ENCODE measurements at places on chromosomes 2 and 18.

DNA sequence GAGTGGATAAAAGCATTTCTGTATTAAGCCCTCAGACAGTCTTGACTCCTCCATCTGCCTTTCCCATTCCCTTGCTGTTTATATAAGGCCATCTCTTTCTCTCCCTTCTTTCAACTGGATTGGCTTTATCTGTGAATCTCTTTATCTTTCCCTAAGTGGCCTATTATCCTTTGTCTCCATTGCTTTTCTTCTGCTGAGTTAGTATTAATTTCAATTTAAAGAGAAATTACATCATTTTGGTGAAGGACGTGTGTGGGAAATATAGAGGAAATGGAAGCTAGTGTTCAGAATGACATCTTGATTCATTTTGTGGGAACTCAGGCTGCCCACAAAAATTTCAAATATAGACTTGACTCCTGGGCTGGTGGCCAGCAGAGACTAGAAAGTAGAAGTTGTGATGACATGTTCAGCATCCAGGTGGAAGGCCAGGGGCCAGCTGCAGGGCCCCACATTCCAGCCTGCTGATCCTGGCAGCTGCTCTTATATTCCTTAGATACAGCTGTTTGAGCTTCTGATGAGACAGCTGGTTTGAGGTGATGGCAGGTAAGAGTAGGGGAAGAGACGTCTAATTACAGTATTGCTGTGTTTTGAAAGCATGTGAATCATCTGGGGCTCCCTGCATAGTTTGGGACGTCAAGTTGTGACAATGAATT lies 52.3 kb downstream of the DIS3L2 start:
- no peak for DNase-seq

DNA sequence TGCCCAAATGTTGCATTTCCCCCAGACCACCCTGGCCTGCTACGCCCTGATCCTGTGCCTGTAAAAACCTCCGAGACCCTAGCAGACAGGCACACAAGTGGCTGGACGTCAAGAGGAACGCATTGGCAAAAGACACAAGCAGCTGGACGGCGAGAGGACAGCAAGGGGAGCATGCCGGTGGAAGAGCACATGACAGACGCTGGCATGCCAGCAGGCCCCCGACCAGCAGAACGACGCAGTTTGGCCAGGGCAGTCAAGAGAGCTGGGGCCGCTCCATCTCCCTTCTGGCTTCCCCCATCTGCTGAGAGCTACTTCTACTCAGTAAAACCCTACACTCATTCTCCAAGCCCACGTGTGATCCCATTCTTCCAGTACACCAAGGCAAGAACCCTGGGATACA lies 42.1 kb downstream of the SAP130 start:
- no peak for DNase-seq

- DNase-seq = no peak
Observed at GRCh38 chr2:210199854-210200253, 25.4 kb downstream of the ACADL start.

GRCh38 chr2:164771897-164772296 lies 69.7 kb downstream of the COBLL1 start:
- DNase-seq = no peak

DNA sequence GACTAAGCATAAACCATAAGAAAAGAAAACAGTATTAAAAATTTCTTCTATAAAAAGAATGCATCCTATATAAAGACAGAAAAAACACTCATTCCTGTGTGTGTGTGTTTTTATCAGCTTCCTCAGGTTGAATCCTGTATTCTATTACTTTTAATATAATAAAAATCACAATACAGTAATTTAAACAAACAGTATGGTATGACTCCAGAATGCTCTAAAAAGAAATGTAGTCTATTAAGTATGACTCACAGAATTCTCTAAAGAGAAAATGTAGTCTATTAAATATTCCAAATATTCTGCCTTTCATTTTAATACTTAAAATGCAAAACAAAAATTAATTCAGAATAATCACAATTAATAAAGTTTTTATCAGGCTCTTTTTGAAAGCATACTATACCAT lies 19.8 kb downstream of the CCDC88A start:
- no peak for DNase-seq

DNA sequence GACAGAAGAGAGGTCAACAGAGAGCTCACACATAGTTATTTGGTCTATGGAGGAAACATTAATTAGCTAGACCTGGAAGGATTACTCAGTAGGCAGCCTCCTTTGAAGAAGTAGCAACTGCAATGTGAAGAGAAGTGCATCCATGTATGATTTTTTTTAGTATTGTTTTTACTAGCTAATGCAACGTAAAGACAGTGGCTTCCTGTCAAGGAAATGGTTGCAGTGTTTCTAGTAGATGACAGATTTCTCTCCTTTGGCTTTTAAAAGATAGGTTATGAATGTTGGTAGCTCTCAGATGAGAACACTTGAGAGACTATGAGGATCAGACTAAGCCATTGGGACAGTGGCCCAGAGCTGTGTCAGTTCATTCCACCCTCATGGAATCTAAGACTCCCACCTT lies 175.8 kb downstream of the AGPS start:
- no peak for DNase-seq

- DNase-seq = no peak
Observed at GRCh38 chr2:201621293-201621999, 21.9 kb downstream of the TMEM237 start.

DNA sequence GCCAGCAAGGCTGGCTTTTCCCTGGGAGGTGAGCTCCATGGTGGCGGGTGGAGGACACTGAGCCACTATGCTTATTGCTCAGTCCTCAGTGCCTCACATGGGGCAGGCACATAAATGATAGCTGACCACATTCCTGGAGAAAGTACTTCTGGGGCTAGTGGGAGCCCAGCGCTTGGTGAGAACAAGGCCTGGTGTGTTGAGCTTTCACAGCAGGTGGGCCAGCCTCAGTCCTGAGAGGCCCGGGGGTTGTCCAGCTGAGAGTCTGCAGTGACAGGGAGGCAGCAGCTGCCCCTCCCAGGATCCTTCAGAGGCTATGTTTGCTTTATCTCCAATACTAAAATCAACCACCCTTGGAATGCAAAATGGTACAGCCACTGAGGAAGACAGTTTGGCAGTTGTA lies 217.7 kb downstream of the ZBTB7C start:
- DNase-seq = no peak
